Stimulated activated CD4-positive, alpha-beta T cell treated with anti-CD3 and anti-CD28 coated beads, Interleukin-2, amount 100 ng/mL, for 24 hours (primary cell): ENCODE measurements at places on chromosomes 13 and 19.
A peak's percentile ranks its signal among the peaks of the same experiment; 100 is the strongest.

DNA sequence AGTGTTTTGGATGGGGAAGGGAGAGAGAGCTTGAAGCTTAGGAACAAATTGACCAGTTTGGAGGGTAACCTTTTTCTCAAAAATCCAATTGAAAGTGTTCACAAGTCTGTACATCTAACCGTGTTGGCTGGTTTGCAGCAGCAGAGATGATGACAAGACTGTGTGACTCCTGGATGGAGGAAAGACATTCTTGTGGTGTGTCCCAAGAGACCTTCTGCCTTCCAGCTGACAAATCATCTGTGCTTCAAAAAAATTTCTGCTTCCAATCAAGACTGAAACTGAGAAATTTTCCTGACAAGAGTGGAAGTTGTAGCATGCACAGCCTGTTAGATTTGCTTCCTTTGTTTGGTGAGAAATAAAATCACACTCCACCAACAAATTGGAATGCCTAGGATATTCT, 56.2 kb downstream of the LACC1 start:
- DNase-seq: no peak

DNA sequence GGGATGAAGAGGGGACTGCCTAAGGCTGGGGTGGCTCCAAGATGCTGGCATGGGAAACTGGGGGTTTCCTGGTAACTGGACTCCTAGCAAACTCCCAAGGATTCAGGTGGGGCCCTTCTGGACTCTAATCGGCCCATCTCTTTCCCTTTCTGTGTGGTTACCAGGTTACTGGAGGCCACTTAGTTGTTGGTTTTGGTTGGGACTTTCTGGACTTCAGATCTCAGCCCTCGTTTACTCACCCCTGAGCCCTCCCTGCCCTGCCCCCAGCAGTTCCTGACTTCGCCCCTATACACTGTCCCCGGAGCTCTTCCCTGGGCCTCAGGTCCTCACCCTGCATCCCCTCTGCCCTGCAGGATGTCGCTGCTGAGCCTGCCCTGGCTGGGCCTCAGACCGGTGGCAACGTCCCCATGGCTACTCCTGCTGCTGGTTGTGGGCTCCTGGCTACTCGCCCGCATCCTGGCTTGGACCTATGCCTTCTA, 328 bp downstream of the CYP4F12 start:
- no peak for DNase-seq

GRCh38 chr13:26964278-26965250, 204.0 kb upstream of the GPR12 start:
- DNase-seq: no peak

DNA sequence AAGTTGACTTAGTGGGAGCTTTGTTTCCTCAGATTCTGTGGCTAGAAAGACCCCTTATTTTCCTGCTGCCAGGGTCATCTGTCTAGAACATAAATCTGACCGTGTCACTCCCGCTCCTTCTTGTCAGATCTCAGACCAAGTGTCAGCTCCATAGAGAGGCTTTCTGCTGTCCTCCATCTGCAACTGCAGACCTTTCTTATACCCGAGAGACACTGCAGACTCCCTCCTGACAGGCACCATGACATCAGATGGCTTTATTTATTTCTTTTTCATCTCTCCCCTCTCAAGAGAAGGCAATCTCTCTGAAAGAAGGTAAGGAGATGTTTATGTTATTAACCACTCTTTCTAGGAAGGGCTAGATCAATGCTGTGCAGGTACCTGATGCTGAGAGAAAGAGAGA, 726.5 kb downstream of the UQCRFS1 start:
- no peak for DNase-seq

DNA sequence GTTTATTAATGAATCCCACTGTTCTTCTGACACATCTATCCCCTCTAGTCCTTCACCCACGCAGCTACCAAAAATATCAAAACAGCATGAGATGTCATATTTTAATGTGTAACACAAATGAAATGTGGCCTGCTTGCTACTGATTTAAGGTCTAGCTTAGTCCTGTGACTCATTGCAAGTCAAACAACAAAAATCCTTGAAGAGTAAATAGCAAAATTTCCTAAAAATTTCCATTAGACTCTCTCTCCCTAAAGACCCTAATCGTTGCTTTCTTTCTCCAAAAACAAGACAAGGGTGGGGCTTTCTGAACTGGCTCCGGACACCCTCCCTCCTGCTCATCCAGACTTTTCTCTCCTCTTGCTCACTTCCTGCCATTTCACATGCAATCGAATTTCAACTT, 99.9 kb upstream of the IPO5 start:
- DNase-seq: no peak

DNA sequence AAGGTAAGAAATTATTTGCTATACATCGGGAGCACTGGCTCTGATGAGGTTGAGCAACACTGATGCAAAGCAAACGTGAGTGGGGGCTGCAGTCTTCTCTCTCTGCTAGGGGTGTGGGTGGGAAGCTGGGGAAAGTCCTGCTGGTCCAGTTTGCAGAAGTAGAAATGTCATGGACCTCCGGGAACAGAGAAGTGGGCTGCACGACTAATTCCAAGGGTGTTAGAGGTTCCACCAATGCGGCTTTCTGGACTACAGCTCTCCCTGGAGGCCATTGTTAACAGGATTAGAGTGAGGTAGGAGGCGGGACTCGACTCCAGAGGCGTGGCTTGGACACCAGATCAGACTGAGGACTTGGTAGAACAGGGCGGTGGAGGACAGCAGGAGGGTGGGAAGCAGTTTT, 5.7 kb upstream of the FBXO27 start:
- DNase-seq: no peak

DNA sequence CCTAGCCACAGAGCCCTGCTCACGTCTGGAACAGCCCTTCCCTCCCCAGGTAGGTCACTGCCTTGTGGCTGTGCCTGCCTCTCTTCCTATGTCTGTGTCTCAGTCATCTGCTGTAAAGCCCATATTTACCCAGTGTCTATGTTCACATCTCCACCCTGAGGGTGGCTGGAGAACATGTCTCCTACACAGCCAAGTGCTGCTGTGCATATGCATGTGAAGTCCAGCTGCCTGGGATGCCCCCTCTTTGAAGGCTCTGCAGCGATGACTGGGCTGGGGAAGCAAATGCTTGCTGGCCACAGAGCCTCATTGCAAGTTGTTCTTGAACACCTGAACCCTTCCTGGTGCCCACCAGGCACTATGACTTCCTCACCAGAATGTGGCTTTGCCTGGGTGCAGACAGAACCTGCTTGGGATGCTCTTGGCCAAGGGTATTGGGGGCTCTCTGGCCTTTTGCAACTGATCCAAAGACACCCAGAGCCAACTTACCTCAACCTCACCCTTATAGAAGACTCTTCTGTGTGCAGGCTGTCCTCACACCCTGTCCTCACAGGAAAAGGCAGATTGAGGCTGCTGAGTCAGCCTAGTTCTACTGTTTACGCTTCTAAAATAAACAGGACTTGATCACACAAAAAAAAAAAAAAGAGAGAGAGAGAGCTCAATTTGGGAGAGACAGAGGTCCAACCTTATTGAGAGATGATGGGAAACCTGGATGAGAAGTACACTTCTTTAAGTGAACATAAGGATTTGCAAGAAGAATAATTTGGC, 26.5 kb downstream of the MRPL57 start:
- no peak for DNase-seq

- DNase-seq: peak; percentile 74
These were observed 616 bp downstream of the HNRNPUL1 start for GRCh38 chr19:41264581-41265394.

- peak; percentile 33 for DNase-seq
These were observed 489 bp downstream of the CCNE1 start for GRCh38 chr19:29812080-29812880.
